ENCODE measurements at places on chromosomes 7 and 10.

DNA sequence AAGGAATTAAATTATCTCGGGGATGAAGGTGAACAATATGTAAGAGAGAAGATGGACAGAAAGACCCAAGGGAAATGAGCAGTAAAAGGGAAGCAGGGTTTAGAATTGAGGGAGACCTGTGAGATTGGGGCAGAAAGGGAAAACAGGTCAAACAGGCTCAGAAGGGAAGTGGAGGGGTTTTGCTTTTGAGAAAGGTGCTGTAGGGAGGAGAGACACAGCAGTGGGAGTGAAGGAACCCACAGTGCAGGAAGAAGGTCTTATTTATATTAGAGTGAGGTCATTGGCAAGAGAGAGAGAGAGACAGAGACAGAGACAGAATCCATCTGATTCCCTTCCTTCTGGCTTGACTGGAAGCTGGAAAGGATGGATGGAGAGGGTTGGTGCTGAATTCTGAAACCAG lies 3.5 kb upstream of the TCAF1 start:
- DNase-seq: no peak

- no peak for DNase-seq
Measured at GRCh38 chr10:133230387-133231195, 574 bp downstream of the UTF1 start.

DNA sequence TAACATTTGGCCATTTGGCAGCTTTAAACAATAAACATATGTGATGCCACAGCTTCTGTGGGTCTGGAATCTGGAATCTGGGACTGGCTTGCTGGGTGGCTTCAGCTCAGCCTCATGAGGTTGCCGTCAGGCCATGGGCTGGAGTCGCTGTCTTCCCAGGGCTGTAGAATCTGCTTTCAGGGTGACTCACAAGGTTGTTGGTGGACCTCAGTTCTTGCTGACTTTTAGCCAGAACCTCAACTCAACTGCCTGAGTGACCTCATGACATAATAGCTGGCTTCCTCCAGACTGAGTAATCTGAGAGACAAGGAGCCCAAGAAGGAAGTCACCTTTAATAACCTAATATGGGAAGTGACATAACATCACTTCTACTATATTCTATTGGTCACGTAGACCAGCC lies 44.6 kb upstream of the TSPAN13 start:
- DNase-seq: no peak

- no peak for DNase-seq
Measured at GRCh38 chr10:76560338-76560737, 1077.3 kb downstream of the KCNMA1 start.

- DNase-seq: no peak
Measured at GRCh38 chr7:91609525-91609924, 271.0 kb downstream of the MTERF1 start.

DNA sequence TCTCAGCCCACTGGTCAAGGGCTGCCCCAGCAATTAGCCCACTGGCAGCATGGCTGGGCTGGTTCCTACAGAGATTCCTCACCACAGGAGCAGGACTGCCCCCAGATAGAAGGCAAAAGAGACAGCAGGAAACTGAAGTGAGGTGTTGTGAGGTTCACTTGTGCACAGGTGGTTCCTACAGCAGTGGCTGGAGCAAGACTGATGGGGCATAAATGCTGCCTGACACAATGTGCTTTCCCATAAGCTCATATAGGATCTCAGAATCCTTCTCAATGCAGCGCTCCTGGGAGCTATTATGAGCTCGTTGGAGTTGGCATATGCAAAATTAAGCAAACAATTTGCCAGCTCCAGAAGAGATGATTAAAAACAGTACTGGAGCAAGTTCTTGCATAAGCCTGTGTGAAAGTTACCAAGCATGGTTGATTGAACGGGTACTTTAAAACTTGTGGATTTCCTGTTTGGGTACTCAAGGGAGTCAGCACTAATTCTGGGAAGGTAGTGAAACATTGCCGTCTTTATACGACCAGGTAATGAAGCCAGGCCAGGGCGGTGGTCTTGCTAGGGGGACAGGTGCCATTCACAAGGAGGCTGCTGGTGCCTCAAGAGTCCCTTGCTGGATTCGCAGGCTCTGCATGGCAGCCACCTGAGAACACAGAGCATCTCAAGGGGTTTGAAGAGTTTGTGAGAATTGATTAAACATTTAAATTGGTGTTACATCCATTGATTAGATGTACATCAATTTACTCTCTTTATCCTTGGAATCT lies 20.3 kb upstream of the PRKCQ start:
- no peak for DNase-seq

- DNase-seq: no peak
Measured at GRCh38 chr7:134014935-134015334, 112.2 kb upstream of the LRGUK start.

DNA sequence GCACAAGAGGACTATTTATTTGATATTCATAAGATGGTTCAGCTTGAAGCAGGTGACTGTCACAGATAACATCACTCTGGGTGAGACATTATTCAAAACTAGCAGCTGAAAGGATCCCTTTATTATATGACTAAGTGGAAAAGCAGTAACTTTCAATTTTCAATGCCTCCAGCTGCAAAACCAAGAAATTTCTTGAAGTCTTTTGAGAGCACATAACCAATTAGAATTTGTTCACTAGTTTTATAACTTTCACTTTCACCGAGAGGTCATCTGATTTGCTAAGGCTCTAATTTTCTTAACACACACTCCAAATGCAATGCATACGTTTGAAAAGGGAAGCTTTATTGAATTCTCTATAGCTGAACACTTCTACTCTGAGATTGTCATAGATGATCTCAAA lies 88.6 kb upstream of the KLF14 start:
- DNase-seq: no peak

- DNase-seq: no peak
Measured at GRCh38 chr10:48474765-48475365, 130.0 kb downstream of the ARHGAP22 start.

DNA sequence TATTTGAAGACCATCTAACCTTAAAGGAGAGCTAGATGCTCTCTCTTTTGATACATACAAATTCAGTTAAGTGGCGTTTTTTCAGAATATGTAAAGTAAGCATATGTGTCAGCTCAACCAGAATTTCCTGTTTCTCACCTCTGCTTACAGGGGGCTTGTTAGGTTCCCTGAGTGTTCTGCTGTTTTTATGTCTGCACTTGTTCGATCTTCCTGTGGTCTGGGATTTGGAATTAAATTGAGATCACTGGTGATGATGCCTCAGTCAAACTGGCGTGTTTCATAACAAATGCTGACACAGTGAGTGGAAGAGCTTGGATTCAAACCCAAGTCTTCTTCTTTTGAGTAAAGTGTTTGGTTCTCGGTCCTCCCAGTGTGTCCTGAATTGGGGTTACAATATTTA lies 348.3 kb upstream of the AKR1E2 start:
- no peak for DNase-seq

DNA sequence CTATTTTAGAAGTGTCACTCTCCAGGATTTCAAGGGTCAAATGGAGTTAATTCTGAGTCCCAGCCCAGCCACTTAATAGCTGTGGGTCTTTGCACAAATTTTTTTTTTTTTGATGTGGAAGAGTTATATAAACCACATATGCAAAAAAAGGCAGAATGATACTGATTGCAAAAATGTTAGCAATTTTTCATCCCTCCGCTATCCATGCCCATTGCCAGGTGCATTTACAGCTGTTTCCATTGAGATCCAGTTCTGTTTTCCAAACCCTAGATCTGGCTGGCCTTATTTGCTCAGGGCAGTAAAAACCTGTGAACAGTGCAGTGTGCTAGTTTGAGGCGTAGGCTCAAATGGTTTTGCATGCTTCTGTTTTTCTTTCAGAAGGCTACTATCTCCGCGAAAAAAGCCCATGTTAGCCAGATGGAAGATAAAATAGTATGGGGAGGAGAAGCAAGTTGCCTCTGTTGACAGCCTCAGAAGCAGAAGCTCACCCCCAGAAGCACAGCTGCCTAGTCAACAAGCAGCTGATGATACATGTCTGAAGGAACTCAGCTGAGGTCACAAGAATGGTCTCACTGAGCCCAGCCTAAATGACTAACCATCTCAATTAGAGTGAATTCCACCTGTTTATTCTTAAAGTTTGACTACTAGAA lies 997 bp upstream of the ZNF138 start:
- no peak for DNase-seq

DNA sequence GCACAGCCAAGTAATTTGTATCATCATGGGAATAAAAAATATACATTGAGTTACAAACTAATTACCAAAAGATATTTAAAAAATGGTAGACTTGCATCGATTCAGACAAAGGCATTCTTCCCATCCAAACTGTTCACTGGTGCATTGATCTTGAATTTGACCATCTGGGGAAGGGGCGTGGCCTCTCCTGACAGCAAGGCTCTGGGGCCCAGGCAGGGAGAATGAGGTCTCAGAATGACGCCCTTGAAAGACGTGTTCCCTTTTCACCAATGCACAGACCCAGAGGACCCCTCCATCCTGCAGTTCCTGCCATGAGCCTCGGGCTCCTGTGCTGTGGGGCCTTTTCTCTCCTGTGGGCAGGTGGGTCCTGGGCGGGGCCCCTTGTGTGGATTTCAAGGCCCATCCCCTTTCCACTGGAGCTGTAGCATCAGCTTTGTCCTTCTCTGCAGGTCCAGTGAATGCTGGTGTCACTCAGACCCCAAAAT lies 91.1 kb upstream of the PRSS58 start:
- no peak for DNase-seq

DNA sequence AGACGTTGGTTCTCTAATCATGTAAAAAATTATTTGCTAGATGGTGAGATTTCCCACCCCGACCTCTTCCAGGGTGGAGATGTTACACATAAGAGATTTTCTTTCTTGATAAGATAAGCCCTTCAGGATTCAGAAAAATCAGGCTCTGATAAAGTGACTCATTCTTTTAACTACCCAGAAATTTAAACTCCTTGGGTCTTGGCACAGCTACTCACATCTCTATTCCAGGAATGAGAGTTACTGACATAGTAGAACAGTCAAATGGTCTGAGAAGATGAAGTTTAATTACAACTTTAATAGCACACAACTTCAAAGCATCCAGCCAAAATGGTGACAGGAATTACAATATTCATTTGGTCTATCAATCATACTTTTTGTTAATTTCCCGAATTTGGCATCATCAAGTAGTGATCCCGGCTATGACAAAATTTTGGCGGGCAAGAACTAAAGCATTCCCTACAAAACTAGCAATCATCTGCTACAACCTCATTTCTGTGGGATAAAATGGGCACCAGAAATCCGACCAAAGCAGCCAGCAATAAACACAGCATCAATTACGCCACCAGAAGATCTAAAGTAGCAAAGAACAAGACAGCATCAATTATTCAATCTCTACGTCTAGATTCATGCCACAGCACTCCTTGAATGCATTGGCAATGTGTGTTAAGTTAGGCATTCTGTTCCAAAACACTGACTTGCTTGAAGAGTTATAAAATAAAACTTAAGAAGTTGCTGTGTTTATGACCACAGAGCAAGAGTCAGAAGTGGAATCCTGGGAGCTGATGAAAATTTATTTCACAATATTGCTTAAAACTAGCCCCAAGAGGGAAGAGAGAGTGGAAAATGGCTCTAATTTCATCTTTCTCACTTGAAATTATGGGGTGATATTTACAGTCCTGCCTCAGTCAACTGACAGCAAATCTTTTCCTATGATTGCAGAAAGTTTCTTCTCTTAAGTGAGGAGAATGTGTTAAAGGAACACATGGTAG lies 565.7 kb upstream of the ANKRD30A start:
- no peak for DNase-seq

GRCh38 chr7:148201992-148202391 lies 388.6 kb upstream of the C7orf33 start:
- DNase-seq: no peak

DNA sequence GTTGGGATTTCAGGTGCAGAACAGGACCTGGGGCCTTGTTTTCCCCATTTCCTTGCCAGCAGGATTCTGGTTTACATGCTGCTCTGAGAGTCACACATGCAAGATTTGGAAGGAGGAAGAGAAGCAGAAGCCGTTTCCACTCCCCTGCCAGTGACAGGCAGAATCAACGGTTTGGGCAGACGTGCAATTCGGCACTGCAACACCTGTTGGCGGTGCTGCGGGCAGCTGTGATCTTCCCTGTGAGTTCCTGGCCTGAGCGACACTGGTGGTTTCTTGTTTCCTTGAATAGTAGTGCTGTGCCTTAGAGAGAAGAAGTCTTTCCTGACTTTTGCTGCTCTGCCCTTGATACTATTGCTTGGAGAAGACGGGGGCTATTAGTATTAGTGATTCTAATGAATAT lies 1126.2 kb downstream of the TYW1 start:
- DNase-seq: no peak

DNA sequence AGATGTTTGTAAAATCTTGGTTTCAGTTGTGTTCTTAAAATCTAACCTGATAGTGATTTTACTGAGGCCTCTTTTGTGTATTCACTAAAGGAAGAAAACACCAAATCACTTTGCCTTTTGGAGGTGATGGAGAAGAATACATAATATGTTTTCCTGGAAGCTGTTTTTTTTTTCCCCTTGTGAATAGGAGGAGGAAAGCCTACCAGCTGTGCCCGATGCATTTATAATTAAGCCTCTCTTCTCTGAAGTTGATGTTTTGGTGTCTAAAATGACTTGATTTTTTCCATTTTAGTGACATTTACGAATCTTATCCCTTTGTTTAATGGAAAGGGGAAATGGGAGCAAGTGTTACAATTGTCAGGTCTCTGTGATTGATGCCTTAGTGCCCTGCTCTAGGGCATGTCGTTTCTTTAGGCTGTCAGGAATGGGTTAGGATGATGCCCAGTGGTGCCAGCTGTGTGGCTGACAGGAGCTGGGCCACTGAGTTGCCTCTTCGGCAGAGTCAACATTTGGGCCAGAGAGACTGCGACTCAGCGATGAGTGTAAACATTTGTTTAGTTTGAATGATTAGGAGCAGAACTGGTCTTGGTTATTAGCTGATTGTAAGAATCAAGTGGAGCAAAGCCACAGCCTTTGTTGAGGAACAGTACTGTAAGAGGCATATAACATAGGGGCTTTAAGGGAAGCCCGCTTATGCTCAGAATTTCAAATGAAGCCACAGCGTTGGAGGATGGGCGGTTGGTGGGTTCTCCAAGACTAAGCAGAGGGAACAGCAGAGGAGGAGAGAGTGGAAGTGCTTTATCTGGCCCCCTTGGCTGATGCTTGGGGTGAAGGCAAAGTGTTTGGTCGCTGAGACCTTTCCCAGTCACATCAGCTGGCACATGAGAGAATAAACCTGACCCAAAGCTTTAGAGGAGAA lies 81.6 kb downstream of the CDK14 start:
- DNase-seq: no peak

DNA sequence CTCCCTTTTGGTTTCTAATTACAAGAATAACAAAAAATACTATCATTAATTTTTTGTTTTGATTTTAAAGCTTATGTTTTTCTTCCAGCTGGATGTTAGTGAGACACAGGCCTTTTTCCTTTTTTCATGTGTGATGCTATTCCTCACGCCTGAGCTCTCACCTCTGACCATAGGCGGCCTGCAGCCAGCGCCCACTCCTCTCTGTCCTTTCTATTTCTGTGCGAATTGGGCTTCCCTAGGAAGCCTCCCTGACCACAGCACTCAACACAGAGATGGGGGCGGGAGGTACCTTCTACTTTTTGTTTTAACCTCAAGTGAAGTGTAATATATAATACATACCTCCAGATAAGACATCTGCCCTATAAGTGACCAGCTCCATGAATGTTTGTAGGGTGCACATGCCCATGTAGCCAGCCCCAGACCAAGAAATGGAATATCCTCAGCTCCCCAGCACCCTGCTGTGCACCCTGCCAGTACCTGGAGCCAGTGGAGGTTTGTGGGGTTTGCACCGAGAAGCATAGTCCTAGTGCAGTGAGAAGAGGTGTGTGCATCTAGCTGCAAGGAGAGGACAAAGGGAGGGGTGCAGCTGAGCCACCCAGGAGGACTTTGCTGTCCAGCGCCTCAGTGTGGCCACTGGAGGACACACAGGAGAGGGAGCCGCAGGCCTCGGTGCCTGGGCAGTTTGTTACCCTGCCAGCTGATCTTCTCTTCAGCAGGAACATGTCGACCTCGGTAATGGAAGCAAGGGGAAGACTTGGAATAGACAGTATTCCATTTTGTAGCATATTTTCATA lies 38.5 kb downstream of the BNIP3 start:
- no peak for DNase-seq

Measured in GM12892 (cell line).